ENCODE measurements at places on chromosomes 6 and 20. TPM values are rescaled to one million over a fixed set of nuclear protein-coding genes. Genes with fewer than 3 reads are reported as not detected.

The SLC25A27 gene
- 13.2 TPM for total RNA-seq

The SLC17A2 gene
- total RNA-seq, result not detected

GRCh38 chr20:5705827-5706226, 44.4 kb upstream of the SHLD1 start:
- no peak for ATAC-seq

DNA sequence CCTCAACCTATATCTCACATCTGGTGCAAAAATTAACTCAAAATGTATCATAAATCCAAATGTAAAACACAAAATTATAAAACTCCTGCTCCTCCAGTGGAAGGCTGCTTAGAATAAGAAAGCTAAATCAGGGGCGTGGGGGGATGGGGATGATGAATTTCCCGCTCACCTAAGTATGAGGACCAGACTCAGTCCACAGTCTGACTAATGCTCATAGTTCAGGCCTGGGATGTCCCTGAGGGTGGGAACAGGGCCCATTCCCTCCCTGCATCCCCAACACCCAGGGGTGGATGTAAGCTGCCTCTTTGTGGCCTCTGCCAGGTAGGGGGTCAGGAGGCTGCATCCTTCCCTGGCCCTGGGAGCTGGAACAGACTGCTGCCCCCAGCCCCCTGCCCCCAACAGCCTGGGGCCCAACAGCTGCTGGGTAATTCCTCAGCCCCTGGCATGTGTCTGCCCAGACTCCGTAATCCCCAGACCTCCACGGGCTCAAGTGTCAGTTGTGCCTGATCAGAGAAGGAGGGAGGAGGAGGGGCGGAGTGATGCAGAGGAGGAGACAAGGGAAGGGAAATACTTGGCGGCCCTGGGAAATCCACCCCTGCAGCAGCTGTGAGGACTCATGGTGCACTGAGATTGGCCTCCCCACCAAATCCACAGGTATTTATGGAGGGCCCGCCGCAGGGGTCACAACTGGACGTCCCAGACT, 224.5 kb downstream of the PREX1 start:
- no peak for ATAC-seq

DNA sequence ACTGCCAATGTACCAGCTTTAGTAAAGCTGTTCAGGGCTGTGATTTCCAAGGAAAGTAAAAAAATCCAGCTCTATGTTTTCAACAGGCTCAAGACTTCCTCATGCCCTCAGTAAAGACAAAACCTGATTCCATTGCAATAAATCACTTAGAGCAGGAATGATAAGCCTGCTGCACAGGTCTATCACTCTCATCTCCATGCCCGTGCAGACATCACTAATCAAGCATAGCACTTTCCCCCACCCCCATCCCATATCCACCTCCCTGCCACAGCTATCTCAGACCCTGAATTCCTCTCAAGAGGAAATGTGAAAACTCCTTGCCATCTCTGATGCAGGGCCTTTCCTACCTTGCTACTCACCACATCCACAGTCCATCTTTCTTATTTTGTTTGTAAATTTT, 554.9 kb downstream of the MAFB start:
- ATAC-seq, result no peak

The MTFR2 gene
- total RNA-seq, result not detected

DNA sequence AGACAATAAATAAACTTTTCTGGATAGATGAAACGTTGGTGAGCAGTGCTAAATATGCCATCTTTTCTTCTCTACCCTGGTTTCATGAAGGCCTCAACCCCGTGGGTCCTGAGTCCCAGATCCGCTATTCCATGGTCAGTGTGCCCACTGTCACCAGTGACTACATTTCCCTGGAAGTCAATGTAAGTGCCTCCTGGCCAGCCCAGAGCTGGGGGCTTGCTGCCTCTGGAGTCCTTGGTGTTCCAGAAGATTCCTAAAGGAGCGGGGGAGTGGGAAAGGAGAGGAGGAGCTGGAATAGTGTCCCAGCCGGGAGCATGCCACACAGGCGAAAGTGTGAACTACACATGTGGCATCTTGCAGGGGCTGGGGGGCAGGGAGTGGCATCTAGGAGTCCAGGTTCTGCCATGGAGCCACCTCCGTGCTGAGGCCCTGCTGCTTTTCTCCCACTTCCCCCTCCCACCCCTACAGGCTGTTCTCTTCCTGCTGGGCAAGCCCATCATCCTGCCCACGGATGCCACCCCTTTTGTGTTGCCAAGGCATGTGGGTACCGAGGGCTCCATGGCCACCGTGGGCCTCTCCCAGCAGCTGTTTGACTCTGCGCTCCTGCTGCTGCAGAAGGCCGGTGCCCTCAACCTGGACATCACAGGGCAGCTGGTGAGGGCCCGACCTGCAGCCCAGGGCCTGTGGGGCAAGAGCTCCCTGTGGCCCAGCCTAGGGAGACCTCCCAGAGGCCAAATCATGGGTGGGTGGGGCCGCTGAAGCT, 10.8 kb downstream of the BPIFB2 start:
- no peak for ATAC-seq

GRCh38 chr20:48456366-48457192, 371.2 kb downstream of the PREX1 start:
- no peak for ATAC-seq

The BNIP5 gene
- not detected for total RNA-seq

GRCh38 chr6:47345761-47346160, 36.1 kb upstream of the TNFRSF21 start:
- ATAC-seq, result no peak

DNA sequence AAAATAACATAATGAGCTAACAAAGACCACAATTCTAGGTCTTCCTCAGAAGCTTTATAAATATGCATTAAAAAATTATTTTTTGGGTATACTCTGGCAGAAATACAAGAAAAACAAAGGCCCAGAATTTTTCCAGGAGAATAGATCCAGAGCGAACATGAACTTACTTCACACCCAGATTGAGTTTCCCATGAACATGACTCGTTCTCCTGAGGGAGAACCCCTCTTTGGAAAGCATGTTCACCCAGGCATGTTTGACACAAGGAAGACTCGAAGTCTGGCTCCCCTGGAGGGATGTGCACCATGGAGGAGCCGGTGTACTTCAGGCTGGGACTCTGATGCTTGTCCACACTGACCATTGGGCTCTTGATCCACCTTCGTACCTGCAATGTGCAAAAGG, 56.1 kb downstream of the SGK1 start:
- no peak for ATAC-seq

GRCh38 chr6:46105568-46105967, 24.2 kb upstream of the ENPP4 start:
- ATAC-seq, result no peak

- no peak for ATAC-seq
Measured at GRCh38 chr6:84643778-84644177, 120.6 kb downstream of the TBX18 start.

GRCh38 chr6:128531696-128532095, 11.3 kb upstream of the PTPRK start:
- no peak for ATAC-seq

The BMP7 gene
- total RNA-seq, result 0.16 TPM

The ROS1 gene
- 0.13 TPM for total RNA-seq

The ELOVL5 gene
- total RNA-seq, result 63.3 TPM

GRCh38 chr6:62284725-62285124, 1.3 kb downstream of the KHDRBS2 start:
- no peak for ATAC-seq

The OR2B6 gene
- total RNA-seq, result not detected

GRCh38 chr20:57735831-57736737, 26.3 kb upstream of the PMEPA1 start:
- no peak for ATAC-seq

The RWDD1 gene
- 77.3 TPM for total RNA-seq

The ULBP1 gene
- 0.07 TPM for total RNA-seq

DNA sequence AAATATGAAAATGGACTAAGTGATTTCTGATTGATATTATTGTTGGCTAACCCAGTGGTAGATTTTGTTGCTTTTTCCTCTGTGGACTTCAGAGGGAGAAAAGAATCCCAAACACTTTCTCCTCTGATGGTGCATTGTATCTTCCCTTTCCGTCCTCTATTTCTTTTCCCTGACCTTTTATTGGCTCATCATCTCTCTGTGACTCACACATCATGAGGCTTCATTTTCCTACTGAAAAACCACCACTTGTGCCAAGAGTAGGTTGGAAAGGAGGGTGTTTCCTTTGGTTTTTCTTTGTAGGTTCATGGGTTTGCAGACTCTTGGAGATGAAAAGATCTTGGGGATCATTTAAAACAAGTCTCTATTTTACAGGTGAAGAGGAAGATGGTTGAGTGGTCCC, 311.7 kb upstream of the JAG1 start:
- ATAC-seq, result no peak

GRCh38 chr6:170116636-170117035, 174.2 kb downstream of the DLL1 start:
- ATAC-seq, result no peak

DNA sequence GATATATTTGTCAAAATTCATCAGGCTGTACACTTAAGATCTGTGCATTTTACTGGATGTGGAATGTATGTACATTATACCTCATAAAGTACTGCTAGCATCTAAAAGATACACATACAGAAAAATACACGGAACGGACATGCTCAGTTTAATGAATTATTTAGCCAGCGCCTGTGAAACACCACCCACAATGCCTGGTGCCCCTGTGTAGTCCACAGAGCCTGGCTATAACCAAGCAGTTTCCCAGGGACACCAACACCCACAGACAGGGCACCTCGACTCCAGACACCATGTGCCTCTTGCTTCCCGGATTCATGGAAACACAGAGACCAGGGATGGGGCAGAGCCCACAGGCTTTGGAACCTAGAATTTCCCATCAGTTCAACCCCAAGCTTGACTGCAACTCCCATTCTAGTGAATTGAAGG, 17.4 kb upstream of the ARMC12 start:
- no peak for ATAC-seq

The TMEM200A gene
- total RNA-seq, result 0.46 TPM

GRCh38 chr20:17712708-17713107, 12.9 kb downstream of the BANF2 start:
- no peak for ATAC-seq

The GZF1 gene
- 18.8 TPM for total RNA-seq

The SLX4IP gene
- 3.0 TPM for total RNA-seq

DNA sequence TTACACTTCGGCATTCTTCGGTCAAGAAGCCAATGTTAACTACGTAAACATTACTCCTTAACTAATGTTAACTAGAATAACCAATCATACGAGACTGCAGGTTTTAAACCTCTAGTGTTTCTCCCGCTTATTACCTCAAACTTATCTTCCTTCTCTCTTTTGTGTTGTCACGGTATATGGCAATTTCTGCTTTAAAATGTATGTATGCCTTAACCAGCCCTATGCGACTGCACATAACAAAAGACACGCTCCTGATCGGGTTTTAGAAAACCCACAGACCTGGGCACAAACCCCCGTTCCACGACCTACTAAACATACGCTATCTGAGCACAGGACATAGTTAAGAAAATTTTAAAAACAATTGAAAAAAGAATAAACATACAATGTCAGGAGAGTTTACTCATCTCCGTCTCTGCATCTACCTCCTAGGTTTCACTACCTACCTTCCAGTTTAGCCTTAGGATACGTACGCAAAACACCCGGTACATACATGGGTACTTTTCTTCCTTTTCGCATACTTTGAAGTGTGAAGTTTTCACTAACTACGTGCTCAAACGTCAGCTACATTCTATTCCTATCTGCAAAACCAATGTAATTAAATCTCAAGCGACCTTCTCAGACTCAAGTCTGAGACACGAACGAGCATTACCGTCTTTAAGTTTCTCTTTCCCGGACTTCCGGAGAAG, 1.1 kb downstream of the CD164 start:
- ATAC-seq, result no peak

The RFX6 gene
- not detected for total RNA-seq

DNA sequence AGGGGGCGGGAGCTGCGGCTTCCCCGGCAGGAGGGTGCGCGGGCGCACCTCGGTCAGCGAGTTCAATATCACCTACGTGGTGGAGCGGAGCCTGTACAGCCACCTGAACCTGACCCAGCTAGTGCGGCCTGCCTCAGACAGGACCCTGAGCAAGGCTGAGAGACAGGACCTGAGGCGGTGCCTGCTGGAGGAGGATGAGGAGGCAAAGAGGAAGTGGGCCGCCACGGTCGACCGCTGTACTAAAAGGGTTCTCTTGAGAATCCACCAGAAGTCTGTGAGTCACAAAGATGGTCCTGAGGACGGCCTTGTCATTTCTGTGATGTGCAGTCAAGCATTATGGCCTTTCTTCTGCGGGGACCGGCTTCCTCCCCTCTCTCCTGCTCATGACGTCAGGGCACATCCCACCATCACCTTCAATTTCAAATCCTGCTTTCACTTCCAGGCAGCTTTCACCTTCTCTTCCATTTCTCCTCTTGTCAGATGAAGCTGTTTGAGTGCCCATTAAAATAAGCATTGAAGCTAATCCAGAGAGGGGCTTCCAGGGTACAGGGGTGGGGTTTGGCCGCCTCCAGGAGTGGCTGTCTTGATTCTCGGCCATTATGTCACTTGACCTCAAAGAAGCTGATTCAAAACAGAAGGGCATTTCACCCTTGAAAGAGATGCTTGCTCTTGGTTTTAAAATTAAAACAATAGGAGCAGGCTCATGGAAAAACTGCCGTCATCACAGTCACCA, 177.6 kb downstream of the SASH1 start:
- ATAC-seq, result no peak

DNA sequence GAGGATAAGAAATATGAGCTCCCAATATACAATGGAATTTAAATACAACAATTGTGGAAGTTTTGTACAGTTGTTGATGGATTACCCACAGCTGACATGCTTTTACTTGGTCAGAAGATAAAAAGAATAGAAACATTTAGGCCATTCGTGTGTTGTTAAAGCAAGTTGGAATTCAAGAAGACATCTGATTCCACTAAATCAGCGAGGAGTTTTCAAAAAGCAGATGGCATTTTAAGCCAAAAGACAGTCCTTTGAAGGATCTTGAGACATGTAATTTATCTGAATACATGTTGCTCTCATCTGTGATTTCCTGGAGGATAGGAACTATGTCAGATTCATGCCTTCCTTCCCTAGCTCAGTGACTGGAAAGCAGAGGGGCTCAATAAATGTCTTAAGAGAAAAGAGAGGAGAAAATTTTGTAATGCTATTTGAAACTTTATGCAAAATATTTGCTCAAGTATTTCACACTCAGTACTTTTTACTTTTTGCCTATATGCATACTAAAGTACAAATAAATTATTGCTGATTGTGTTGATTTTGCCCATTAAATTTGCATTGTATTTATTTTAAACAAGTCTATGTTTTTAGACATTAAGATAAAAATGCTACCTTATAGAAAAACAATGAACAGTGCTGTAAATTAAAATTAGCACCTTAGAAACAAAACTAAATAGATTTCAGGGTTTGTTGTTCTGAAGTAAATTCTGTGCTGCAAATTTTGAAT, 733.8 kb upstream of the FLRT3 start:
- ATAC-seq, result no peak

- no peak for ATAC-seq
Measured at GRCh38 chr6:5174244-5174643, 86.5 kb downstream of the LYRM4 start.

- no peak for ATAC-seq
Measured at GRCh38 chr6:127939442-127940066, 38.7 kb upstream of the THEMIS start.
